Activated T-cell treated with anti-CD3 and anti-CD28 coated beads, Interleukin-2, amount 50 U/mL, for 4 hours (primary cell): ENCODE measurements at places on chromosomes 6 and 20. TPM values are rescaled to one million over a fixed set of nuclear protein-coding genes. Genes with fewer than 3 reads are reported as not detected.

- DNase-seq = no peak
Observed at GRCh38 chr6:18044108-18044783, 56.8 kb upstream of the KIF13A start.

DNA sequence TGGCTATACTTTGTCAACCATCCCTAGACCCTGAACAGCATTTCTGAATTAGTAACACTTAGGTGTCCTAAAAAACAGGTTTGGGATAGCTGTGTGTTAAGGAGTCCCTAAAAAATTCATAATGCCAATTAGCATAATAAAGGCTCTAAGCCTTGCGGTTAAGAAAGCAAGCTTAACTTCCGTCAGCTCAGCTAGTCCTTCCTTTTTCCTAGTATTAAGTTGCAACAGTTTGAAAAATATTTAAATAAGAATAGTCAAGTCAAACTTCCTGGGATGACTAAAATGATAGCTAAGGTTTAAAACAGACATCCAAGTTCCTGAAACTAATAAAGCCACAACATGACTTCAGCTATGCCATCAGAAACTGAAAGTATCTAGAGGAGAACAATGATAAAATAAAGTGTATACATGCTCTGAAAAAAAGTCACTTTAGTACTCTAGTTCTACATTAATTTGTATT is 3.5 kb downstream of the AKIRIN2 start:
- DNase-seq = no peak

Gene KIZ
- total RNA-seq = 6.7 TPM

GRCh38 chr20:63055575-63056235 is 48.9 kb upstream of the BHLHE23 start:
- DNase-seq = peak; percentile 4

DNA sequence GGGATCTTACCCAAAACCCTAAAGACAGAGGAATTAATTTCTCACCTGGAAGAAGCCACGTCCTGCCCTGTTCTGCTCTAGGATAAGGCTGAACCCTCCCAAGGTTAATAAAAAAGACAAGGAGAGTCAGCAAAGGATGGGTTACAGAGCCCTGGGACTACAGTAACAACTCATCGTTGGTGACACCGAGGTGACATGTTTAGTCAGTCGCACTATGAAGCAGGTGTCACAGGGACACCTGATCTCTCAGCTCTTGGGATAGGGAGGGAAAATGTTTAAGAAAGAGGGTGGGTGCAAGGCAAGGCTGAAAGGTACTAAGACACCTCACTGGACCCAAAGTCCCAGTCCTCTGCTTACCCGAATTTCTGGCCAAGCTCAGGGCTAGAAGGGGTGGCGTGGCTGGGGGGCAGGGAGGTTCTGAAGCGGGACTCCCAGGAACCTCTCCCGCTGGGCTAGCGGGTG is 562 bp downstream of the MOCS1 start:
- no peak for DNase-seq

DNA sequence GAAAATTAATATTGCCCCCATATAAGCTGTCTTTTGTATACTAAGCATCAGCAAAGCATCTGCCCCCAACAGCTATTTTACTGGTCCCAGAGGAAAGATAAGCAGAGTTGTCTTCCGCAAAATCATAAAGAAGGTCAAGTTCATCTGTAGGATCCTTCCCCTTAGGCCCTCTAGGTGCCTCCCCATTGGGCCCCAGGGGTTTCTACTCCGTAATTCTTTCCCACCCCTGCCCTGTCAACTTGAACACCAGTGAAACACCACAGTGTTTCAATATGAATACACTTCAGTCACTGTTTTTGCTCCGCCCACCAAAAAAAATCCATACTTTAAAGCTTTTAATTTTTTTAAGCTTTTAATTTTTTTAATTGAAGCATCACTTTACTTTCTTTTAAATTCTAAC is 159.2 kb downstream of the ATXN1 start:
- no peak for DNase-seq

Gene BFSP1
- 0.16 TPM for total RNA-seq

Gene SRMS
- total RNA-seq = not detected

GRCh38 chr6:67897998-67898607 is 737.0 kb upstream of the ADGRB3 start:
- no peak for DNase-seq

Gene MEP1A
- not detected for total RNA-seq

Gene LY86
- 0.25 TPM for total RNA-seq

DNA sequence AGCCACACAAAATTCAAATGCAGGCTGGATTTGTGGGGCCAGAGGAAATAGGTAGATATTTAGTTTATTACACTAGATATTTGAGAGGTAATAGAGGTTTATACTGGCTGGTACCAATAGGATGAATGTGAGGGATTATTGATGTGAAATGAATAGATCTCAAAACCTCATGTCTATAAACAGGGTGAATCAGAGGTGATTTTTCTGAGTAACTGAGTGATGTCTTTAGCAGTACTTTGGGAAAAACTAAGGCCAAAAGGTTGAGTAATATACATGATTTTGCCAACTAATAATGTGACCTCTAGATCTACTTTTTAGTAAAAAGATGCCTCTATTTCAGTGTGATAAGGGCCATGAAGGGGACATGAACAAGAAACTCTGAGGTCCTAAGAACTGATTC is 86.8 kb downstream of the HAO1 start:
- DNase-seq = no peak

- DNase-seq = no peak
Observed at GRCh38 chr6:136921936-136922684, at the start of gene SLC35D3. Gene SLC35D3 (plus strand): TSS chr6:136922301. CDS start chr6:136922429, 128 bp downstream.

DNA sequence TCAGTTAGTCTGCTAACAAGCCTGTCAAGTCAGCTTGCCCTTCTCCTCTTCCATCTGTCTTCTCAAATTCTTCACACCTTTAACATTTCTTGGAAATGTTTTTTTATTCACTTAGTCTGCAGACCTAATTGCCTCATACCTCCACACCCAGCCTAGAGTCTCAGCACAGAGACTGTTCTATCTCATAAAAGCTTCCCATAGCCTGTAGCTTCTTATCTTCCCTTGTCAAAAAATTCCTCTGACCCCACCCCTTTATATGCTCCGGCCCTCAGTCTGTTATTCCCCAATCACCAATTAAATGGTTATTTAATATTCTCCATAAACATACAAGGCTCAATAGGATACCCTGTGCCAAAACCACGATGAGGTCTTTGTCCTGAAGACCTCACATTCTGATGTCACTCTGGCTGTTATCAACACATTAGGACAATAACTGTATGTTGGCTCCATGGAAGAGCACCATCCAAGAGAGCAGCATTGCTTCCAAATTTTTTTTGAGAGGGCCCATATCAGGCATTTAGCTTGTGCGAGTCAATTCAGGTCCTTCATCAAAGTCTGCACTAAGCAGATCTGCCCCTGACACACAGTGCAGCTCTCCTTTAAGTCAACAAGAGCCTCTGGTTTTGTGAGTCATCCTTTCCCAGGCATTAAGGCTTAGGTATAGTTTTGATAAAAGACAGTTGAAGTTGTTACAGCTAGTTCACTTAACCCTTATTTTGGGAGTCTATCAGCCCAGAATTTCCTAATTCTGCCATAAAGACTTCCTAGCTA is 83.2 kb upstream of the TBX18 start:
- no peak for DNase-seq

GRCh38 chr20:20188647-20189046 is 136.3 kb downstream of the CFAP61 start:
- no peak for DNase-seq

DNA sequence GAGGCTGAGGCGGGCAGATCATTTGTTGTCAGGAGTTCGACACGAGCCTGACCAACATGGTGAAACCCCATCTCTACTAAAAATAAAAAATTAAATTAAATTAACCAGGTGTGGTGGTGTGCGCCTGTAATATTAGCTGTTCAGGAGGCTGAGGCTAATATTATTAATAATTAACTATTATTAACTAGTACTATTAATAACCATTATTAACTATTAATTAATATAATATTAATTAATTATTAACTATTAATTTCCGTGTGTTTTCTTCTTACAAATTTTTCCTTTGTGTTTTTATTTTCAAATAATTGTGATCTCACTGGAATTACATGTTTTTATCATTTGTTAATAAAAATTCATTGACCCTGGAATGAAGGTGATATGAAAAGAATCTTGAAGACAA is 557.4 kb upstream of the ADGRB3 start:
- no peak for DNase-seq

Gene KCNQ2
- not detected for total RNA-seq

DNA sequence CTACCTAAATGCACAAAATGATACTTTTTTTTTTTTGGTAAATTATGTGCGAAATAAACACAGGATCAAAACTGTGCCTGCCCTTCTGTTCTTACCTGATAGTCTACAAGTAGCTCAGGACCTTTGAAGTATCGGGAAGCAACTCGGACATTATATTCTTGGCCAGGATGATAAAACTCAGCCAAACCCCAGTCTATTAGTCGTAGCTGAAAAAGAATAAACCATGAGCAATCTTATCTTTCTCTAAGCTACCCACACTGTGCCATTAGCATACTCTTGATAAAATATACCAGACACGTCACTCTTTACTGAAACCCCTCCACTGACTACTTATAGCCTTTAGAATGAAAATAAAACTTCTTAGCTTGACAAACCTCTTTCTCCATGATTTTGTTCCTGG is 29.8 kb upstream of the TBC1D20 start:
- no peak for DNase-seq

GRCh38 chr6:150874179-150874578 is 8.7 kb downstream of the MTHFD1L start:
- no peak for DNase-seq

DNA sequence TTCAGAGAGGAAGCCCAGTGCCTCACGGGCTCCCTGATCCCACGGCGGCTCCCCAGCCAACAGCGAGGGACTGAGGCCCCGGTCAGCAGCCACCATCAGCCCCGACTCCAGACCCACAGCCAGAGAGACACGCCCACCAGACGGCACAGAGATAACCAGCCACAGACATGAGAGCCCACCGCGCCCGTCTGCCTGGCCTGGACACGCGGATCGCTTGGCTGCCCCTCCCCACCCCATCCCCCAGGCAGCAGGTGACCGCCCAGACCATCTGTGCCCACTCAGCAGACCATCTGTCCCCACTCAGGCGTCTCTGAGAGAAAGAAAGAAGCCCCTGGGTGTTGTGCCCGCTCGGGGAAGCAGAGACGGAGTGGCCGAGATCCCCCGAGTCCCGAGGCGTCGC is 55.5 kb upstream of the CHRNA4 start:
- DNase-seq = no peak

GRCh38 chr6:35454391-35455110 is 2.4 kb downstream of the FANCE start:
- DNase-seq = no peak

Gene COL20A1
- not detected for total RNA-seq

DNA sequence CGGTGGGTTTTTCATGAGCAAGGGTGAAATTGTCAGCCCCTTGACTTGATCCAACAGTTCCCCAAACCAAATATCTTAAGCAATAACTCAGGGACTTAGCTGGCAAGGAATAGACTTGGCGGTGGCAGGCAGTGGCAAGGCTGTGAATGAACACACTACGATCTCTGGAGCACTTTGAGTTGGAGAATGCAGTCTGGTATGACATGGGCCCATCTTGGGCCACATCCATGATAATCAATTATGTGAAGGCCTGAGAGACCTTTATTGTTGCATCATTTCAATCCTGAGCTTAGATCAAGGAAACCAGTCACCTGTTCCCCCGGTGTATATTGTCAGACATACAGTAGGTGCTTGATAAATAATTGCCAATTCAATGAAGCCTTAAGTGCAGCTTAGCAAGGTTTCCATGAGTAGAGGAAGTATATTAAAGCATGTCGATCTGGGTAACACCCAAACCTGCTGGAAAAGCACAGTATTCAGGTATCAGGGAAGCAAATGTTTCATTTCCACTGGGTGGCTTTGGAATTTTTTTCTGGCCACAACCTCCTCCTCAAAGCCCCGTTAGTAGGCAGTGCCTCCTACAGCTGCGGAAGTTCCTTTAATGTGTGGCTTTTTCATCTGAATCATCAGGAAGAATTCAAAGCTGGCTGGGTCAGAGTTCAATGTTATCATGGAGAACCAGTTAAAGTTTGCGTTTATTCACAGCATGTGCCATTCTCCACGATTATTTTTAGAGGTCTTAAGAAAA is 10.2 kb downstream of the CASS4 start:
- DNase-seq = no peak

Gene CCN5
- not detected for total RNA-seq

Gene GSTA1
- 0.18 TPM for total RNA-seq

Gene NOX3
- total RNA-seq = not detected

DNA sequence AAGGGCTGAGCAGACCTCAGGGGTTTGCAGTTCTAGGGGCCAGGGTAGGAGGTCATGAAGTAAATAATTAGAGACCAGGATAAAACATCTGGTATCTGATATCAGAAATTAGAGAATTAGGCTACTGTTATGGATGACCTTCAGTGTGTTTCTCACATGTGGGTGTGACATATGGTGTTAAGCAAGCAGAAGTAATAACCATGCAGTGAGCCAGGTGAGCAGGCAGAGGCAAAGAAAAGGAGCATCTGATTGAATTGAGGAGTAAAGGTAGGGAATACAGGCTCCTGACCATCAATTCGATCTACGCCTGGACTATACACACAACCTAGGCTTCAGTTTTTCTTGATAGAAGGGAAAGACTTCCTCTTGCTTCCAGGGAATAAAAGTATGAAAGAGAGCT is 34.7 kb upstream of the MAP3K7 start:
- DNase-seq = no peak

DNA sequence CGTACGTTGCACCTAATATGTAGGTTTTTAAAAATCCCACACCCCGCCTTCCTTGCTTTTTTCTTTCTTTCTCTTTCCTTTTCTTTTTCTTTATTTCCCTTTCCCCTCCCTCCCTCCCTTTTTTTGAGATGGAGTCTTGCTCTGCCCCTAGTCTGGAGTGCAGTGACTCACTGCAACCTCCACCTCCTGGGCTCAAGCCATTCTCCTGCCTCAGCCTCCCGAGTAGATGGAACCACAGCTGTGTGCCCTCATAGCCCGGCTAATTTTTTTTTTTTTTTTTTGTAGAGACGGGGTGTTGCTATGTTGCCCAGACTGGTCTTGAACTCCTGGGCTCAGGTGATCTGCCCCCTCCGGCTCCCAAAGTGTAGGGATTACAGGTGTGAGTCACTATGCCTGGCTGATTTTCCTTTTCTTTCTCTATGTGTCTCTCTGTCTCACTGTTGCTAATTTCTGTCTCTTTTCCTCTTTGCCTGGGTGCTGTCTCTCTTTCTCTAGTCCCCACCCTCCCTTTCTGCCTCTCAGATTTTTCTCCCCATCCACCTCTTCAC is 61.2 kb downstream of the SRC start:
- no peak for DNase-seq

DNA sequence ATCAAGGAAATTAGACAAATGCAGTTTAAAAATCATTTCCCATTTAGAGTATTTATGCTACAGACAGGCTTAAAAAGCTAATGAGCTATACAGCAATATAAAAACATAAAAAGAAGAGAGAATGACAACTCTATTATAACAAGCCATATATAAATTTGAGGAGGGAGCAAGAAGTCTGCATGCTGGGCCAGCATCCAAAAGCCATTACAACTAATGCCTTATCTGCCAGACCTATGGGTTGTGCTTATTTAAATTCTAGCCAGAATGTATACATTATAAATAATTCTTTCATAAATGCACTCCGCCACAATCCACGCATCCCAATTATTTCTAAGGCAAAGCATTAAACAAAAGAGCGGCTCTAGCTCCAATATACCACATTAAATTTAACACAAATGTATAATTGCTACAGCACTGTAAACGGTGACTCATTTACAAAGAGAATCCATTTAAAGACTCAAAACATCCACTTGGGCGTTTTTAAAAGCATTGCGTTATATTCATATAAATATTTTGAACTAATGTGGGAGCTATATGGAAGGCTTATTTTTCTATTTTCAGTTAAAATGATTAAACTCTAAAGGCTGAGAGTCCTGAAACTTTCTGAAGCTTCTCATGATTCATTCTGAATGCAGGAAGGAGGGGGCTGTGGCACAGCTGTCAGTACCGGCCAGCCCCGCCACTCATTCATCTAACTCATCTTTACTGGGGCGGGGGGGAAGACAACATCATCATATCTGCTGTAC is 37.7 kb upstream of the RAB22A start:
- peak; percentile 15 for DNase-seq
